ENCODE measurements at places on chromosomes 1 and 21.
A peak's percentile ranks its signal among the peaks of the same experiment; 100 is the strongest.

GRCh38 chr1:210342986-210343780, 14.5 kb downstream of the HHAT start:
- no peak for DNase-seq

GRCh38 chr1:78279051-78279450, 211.7 kb upstream of the PTGFR start:
- peak; percentile 83 for DNase-seq

DNA sequence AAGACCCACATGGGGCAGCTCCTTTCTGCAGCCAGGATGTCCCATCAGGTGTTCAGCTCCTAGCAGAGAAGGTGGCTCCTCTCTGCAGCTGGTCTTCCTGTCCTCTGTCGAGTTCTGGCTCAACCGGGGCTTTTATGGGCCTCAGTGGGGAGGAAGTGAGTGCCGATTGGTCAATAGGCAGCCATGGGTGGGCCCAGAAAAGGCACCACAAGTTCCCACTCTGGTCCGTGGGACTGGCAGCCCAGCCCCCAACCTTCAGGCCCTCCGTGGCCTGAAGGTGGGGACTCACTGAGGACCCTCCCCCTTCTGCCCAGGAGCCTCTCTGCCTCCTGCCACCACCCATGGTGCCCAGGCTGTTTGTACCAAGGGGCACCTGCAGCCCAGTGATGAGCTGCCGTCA, 161.7 kb upstream of the DUSP10 start:
- no peak for DNase-seq

GRCh38 chr1:46603481-46603857, 599 bp downstream of the MKNK1 start:
- no peak for DNase-seq

GRCh38 chr1:2294033-2294724, 66.1 kb downstream of the SKI start:
- no peak for DNase-seq

DNA sequence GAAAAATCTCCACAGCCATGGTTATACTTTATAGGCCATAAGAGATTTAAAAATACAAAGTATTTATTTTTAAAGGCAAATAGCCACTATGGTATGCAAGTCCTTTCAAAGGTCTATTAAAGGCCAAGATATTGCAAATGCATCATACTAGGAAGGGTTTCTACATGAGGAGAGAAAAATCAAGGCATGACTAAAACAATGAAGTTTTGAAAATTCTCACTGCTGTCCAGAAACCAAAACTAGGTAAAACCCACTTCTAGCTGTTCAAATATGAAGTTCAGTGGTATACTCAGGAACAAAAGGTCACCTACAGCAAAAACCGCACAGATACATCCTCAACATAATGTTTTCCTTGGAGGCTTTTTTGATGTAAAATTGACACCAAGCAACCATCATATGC, 75.0 kb downstream of the EPS15 start:
- no peak for DNase-seq

GRCh38 chr1:26690576-26691031, 5.2 kb upstream of the ARID1A start:
- DNase-seq, result no peak

DNA sequence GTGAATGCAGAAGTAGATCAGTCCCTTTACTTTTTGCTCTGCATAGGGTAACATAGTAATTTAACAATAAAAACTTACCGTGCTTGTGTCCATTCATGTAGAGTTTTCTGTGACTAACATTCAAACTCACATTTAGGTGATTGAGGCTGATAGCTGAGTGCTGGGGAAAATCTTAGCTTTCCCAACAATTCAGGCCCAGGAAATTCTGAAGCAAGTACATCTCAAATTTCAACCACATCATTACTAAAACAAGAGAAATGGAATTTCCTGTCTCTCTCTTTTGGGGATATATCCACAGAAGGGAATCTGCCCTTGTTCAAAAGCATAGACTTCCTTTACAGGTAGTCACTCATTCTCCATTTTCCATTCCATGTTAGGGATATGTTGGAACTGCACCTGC, 33.1 kb upstream of the C1orf146 start:
- peak; percentile 50 for DNase-seq

- DNase-seq, result no peak
These were observed 160.2 kb downstream of the DHRS3 start for GRCh38 chr1:12457771-12458170.

All from myocyte (in vitro differentiated cells).